Hematopoietic multipotent progenitor cell (in vitro differentiated cells): ENCODE measurements at places on chromosomes 5 and 9.

DNA sequence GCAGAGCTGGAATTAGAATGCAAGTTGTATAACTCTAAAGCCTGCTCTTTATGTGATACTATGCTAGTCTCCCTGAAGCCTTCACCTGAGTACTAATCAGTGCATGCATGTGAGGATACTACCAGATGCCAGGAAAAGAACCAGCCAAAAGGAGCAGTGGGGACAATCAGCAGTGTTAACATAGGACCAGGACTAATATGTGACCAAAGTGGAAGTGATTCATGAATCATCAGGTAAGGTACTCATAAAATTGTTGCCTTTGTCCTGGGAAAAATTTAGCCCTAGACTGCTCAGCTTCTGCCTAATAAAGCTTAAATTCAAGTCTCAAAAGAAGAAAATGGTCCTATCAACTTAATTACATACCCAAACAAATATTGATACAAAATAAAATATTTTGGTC, 13.4 kb upstream of the TSLP start:
- no peak for DNase-seq

- no peak for DNase-seq
Measured at GRCh38 chr9:93905473-93906133, 49.6 kb downstream of the BARX1 start.

DNA sequence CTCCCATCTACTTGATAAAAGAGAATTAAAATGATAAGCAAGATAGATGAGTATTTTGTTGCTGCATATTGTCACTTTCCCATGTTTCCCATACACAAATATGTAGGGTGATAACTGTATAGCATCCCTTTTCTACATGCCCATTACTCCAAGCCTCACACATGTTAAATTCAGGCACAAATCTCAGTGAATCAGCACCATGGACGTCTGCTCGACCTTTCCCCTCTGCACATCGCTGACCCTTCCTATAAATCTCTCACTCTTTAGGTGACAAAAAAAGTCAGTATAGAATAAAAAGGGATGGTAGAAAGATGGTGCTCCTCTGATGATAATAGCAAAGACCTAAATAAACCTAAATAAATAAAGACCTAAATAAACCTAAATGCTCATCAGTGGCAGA, 1097.7 kb upstream of the C9orf72 start:
- DNase-seq: no peak

- no peak for DNase-seq
Measured at GRCh38 chr5:20000416-20000815, 12.4 kb upstream of the CDH18 start.

GRCh38 chr9:76772686-76773445, 8.6 kb downstream of the PCA3 start:
- DNase-seq: no peak

DNA sequence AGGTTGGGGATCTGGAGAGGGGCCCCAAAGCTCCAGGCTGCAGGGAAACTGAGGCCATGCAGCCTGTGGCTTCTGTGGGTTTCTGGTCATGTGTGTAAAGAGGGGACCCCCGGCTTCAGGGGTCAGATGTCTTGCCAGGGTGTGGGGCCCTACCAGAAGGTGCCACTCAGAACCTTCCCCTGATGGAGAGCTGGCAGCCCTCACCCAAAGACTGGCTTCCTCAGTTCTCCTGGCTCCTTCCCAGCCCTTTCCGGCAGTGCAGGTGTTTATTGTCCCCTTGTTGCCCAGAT, 11.6 kb upstream of the LAMC3 start:
- no peak for DNase-seq

- no peak for DNase-seq
Measured at GRCh38 chr9:88697764-88698432, 162.9 kb downstream of the NXNL2 start.

DNA sequence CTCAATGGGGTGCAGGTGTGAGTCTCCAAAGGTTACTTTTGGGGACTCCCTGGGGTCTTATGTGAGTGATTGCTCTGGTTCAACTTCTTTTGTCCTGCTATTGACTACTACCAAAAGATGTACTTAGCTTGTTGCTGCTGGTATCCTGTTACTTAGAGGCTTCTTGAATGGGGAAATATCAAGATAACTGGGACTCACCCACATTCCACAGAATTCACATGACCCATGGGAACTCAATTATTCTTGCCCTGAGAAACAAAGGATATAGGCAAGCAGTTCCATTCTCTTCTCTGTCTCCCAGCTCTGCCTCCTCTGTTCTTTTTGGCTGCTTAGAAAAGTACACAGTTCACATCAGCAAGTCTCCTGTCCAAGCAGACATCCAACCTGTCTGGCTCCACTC, 105.9 kb downstream of the UNC13B start:
- no peak for DNase-seq

- DNase-seq: no peak
Measured at GRCh38 chr5:35823347-35824098, 33.2 kb upstream of the IL7R start.

DNA sequence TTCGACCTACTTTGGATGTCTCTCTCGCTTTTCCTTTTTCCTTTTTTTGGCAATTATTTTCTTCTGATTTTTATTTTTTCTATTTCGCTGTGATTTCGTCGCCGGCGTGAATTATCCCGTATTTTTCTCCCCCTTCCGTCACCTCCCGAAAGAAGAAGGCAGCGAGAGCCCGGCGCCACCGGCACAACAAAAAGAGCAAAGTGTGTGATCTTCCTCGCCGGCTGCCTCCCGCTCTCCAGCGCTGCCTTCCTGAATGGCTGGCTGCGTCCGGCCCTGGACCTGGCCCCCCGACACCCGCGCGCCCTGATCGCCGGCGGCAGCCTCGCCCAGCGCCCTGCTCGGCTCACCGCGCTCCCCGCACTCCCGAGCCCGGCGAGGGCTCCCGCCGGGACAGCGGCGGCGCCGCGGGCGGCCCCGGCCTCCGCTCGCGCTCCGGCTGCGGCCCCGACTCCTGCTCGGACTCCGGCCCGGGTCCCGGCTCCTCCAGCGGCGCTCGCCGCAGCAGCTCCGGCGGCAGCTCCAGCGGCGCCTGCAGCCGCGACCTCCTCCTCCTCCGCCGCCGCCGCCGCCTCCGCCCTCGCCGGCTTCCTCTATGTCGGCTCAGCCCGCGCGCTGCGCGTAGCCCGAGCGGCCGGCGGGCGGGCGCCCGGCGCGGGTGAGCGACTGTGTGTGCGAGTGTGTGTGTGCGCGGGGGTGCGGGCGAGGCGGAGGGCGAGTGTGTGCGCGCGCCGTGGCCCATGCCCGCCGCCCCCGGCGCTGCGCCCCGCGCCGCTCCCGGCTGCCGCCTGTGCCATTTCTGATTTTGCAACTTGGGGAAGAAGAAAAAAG, 960 bp downstream of the NR2F1 start:
- no peak for DNase-seq

DNA sequence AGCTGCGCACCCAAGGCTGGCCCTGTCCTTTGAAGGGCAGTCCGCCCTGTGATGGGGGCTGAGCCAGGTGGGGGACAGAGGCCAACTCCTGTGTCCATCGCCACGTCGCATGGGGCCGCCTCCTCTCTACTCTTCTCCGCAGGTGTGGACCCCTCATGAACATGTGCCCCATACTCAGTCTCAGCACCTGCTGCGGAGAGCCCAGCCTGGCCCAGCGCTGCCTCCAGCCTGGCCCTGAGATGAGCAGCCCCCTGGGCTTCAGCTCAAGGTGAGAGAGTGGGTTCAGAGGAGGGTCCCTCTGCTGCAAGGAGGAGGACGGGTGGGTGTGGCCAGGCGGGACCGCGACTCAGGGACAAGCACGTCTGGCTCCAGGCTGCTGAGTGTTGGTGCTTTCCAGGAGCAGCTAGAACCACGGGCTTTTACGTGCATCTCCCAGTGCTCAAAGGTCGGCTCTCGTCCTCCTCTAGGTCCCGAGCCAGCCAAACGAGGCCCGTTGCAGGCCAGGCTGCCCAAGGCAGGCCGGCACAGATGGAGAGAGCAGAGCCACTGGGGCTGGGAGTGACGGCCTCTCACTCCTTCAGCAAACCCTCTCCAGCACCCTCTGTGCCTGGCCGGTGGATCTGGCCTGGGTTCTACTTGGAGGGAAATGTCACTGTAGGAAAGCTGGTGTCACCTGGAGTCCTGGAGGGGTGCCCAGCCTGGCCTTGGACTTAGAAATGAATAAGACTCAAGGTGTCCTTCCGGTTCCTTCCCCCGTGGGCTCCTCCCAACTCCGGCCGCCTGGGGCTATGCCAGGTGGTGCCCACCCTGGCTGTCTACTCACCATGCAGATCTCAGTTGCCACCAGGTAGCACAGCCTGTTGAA, 48.9 kb upstream of the RNF130 start:
- DNase-seq: no peak

- no peak for DNase-seq
Measured at GRCh38 chr5:39137819-39138451, 63.7 kb upstream of the RICTOR start.

DNA sequence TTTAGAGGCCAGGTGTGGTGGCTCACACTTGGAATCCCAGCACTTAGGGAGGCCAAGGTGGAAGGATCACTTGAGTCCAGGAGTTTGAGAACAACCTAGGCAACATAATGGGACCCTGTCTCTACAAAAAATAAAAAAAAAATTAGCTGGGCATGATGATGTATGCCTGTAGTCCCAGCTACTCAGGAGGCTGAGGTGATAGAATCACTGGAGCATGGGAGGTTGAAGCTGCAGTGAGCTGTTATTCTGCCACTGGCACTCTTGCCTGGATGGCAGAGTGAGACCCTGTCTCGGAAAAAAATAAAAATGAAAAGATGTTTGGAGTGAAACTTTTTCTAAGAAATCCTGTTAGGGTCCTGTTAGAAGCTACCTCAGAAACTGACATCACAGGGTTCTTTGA, 24.2 kb downstream of the OCLN start:
- no peak for DNase-seq

- DNase-seq: no peak
Measured at GRCh38 chr9:89433826-89434225, 64.1 kb downstream of the SEMA4D start.

- no peak for DNase-seq
Measured at GRCh38 chr5:3324421-3325101, 271.1 kb upstream of the IRX1 start.

GRCh38 chr5:117953272-117953671, 1035.1 kb downstream of the DTWD2 start:
- DNase-seq: no peak

DNA sequence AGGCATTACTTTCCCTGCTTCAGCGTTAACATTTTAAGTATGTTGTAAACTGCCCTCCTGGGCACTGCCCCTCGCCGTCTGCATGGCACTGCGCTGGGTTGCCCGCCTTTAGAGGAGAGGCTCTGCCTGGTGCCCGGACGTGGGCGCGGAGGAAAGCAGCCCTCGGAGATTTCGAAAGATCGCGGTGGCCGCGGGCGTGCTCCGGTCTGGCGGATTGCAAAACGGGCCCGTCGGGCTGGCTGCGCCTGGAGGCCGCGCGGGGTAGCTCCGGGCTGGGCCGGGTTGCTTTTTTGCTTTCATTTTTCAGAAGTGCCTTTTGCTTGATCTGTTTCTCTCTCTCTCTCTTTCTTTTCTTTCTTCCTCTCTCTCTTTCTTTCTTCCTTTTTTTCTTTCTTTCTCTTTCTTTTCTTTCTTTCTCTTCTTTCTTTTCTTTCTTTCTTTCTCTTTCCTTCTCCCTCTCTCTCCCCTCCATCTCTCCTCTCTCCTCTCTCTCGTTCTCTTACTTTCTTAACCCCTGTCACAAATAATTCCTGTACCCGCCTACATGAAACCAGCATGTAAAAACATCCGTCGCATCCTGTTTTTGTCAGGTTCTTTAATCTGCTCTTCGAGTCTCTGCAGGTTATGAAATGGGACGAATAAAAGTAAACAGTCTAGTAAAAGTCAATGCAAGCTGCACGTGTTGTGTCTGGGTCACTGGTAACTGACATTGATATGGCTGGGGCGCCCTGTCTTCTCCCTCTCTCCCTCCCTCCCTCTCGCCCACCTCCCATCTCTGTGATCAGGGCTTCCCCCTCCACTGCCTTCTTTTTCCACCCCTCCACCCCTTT, 1.7 kb downstream of the FST start:
- peak; percentile 76 for DNase-seq

DNA sequence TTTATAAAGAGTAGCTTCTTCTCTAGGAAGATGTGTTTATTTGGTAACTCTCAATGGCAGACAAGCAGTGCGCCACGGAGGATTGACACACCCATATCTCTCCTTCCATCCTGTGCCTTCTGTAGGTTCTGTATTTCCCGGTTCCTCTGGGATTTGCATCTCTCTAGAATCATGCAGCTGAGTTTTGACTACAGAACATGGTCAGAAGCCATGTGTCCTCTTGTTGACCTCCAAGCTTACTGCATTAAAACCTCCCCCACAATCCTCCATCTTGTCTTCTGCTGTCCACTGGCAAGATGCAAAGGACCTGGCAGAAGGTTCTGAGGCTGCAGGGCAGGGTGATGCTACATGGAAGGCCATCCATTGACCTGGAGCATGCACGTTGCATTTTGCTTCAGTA, 482.0 kb downstream of the DMRT2 start:
- DNase-seq: no peak

GRCh38 chr9:22244139-22245011, 202.2 kb upstream of the DMRTA1 start:
- peak; percentile 66 for DNase-seq

- DNase-seq: peak; percentile 24
Measured at GRCh38 chr9:5714501-5715401, 85.8 kb downstream of the RIC1 start.

DNA sequence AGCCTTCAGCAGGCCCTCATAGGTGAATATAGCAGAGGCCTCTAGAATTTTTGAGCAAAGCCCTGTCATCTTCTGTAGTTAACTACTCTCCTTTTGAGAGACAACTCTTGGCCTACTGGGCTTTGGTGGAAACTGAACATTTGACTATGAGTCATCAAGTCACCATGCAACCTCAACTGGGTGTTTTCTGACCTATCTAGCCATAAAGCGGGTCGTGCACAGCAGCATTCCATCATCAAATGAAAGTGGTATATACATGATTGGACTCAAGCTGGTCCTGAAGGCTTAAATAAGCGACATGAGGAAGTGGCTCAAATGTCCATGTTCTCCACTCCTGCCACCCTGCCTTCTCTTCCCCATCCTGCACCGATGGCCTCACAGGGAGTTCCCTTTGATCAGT, 1115.5 kb downstream of the TAF11L14 start:
- no peak for DNase-seq

- DNase-seq: no peak
Measured at GRCh38 chr5:43422143-43422542, 10.0 kb upstream of the CCL28 start.

- DNase-seq: no peak
Measured at GRCh38 chr5:145805819-145806218, 29.3 kb downstream of the PRELID2 start.

- no peak for DNase-seq
Measured at GRCh38 chr9:80796632-80797031, 892.7 kb downstream of the TLE1 start.

DNA sequence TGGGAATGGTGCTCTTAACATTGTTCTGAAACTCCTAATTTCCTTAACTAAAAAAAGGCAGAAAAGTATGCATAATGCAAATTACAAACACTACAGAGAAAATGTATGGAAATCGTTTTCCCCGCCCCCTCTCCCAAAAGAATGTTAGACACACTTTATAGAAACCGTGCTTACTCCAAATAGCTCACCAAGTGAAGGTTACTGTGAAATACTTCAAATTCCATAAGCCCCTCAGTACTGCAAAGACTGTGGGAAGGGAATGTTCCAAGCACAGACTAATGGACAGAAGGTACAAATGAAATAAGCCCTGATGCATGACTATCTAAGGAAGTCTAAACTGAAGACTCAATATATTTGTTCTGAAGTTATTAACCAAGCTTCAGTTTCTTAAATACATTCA, 12.5 kb downstream of the MAPKAP1 start:
- DNase-seq: no peak

- DNase-seq: peak; percentile 52
Measured at GRCh38 chr9:107488375-107489143, 1.0 kb downstream of the KLF4 start.

- DNase-seq: peak; percentile 42
Measured at GRCh38 chr5:75052192-75053053, at the start of gene GCNT4. TSS of gene GCNT4 (minus strand) at chr5:75052558. CDS start at chr5:75030037, 22,521 bp downstream.
